ENCODE measurements at places on chromosomes 12 and 14. TPM values are rescaled to one million over a fixed set of nuclear protein-coding genes. Genes with fewer than 3 reads are reported as not detected.

DNA sequence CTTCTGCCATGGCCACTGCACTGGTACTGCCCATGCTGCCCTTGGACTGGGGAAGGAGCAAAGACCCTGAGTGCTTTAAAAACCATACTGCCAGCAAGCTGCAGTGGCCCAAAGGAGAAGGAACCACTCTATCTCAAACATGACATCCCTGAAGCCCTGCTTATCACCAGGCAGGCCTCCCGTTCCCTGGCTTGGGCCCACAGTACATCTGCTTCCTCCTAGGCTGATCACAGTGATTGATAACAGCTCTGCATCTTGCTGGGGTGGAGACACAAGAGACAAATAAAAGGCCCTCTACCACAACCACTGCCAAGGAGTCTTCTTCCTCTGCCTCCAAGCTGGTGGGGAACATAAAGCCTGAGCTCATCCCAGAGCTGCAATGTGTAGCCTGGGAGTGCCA lies 567.5 kb downstream of the TRHDE start:
- no peak for DNase-seq

- DNase-seq: no peak
These were observed 41.6 kb downstream of the CNTN1 start for GRCh38 chr12:40733871-40734270.

GRCh38 chr12:5713599-5714081 lies 231.4 kb downstream of the ANO2 start:
- DNase-seq: no peak

DNA sequence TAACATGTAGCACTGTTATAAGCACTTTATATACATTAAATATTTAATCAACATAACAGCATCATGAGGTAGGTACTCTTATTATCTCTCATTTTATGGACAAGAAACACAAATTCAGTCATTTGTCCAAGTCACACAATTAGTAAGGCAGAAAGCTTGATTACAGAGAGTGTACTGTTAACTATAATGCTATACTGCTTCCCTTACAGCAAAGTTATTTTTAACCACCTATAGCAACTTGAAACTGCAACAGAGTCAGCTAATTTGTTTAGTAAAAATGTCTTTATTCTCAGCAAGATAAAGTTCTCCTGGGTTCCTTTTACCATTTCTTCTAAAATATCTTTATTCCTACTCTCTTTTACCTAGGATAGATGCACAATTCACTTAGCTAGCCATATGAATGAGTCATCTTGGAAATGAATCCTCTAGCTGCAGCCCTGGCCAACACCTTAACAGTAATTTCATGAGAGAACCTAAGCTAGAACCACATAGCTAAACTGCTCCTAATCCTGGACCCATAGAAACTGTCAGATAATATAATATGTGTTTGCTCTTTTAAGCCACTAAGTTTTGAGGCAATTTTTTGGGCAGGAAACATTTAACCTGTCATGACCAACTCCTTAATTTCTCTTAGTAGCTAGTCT lies 90.2 kb upstream of the HECTD1 start:
- no peak for DNase-seq

GRCh38 chr14:68974759-68975347 lies 4.2 kb downstream of the ACTN1 start:
- DNase-seq: no peak

GRCh38 chr12:6201213-6201608 lies 1.0 kb downstream of the CD9 start:
- no peak for DNase-seq

DNA sequence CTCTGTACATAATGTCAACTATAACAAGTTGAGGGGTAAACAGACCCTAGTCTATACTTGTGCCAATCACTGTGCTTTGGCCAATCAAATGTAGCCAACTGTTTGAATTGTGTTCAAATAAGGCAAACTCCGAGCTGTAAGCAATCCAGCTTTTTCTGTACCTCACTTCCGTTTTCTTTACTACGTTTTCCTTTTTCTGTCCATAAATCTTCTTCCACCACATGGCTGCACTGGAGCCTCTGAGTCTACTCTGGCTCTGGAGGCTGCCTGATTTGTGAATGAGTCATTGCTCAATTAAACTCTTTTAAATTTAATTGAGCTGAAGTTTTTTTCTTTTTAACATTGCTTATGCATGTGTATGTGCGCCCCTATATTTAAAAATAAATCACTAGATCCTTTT lies 29.7 kb downstream of the CLEC1A start:
- DNase-seq: no peak

DNA sequence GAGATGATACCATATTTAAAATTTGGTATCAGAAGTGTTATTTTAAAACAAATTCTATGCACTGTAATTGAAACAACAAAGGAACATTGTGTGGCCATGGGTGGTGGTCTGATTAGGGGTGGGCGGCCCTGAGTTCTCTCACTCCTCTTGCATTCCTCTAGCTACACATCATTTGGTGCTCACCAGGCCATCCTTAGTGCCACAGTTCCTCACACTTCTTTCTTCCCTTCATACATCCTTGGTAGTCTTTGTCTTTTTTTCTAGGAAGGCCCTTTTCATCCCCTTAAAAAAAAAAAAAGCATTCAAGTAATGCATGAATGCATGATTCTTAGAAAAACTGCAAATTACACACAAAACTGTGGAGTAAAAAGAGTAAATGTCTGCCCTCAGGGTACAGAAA lies 2.4 kb upstream of the MANSC4 start:
- DNase-seq: no peak

DNA sequence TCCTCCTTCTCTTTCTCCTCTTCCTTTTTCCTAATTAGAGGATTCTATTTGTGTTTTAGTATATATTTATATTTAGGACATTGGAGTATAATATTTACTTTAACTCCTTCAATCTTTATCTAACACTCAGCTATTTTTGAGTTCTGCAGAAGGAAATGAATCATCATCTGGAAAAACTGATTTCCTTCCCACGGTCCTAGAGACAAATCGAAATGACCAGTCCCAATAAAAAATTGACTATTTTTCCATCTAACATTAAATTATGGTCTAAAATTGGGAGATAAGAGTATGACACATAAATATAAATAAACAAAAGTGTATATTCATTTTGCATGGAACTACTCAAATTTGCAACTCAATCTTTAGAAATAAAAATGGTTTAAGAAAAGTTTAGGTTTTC lies 167.4 kb downstream of the TMTC3 start:
- no peak for DNase-seq

Gene B3GNT4
- polyA plus RNA-seq: 1.5 TPM

Gene ALX1
- 0.11 TPM for polyA plus RNA-seq

Gene PIK3C2G
- polyA plus RNA-seq: not detected

Data from K562 (cell line).